ENCODE measurements at places on chromosomes 6 and 20.
A peak's percentile ranks its signal among the peaks of the same experiment; 100 is the strongest.

DNA sequence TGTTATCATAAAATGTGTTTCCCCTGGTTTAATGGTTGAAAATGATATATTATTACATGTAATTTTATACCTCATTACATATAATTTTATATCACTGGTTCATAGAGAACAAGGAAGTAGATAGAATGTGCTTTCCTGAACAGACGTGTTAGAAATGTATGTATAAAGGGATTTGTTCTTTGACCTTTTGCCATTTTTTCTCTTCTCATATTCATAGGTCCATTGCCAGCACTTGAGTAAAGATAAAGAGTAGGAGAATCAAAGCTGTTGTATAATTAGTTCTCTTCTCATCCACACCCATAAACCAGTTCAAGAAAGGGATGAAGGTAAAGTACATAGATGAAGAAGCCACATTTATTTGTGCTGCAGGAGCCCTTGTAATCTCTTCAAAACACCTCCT lies 46.7 kb downstream of the RNF217 start:
- H3K4me3 ChIP-seq, result no peak overlapping the region
- no peak for DNase-seq
- H3K27me3 ChIP-seq, result no peaks in the 10 kb centered on the region
- no peaks in the 10 kb centered on the region for H3K4me1 ChIP-seq

- H3K4me3 ChIP-seq, result no peak overlapping the region
- DNase-seq, result no peak
- H3K27me3 ChIP-seq, result no peaks in the 10 kb centered on the region
- no peak overlapping the region for H3K27ac ChIP-seq
- peaks cover 8% of the 10 kb centered on the region for H3K4me1 ChIP-seq
- no peaks in the 10 kb centered on the region for H3K36me3 ChIP-seq
Measured at GRCh38 chr6:37491830-37492208, 7.9 kb downstream of the CCDC167 start.

DNA sequence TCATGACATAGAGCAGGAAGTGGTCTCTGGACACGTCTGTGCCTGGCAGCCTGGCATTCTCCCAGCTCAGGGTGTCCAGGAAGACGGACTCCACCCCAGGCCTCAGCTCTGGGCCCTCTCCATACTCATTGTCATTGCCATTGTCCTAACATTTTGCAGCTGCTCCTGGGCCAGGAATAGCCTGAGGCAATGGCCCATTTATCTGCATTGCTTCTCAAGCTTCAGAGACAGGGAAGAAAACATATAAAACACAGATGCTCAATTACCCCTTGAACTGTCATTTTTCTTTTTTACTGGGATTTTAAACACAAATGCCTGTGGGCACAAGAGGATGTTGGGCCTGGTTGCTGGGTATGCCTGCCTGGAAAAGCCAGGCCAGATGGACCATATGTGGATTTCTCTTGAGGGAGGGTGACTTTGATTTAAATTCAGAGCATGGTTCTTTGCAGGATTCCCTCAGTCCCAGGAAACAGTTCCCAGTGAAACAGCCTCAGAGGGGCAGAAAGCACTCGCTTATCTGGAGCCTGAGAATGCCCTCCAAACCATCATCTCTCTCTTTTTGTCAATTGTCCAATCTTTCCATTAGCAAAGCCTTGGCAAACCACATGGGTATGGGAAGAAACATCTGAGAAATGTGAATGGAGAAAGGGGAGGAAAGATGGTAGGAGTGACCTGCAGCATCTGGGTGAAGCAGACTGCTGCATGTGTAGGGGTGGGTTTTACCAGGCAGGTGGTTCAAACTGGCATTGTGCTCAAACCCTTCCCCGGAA lies 17.9 kb downstream of the LAMP5 start:
- H3K4me3 ChIP-seq, result no peak overlapping the region
- peaks cover 17% of the 10 kb centered on the region for H3K4me1 ChIP-seq
- no peak overlapping the region for H3K27ac ChIP-seq
- H3K27me3 ChIP-seq, result no peaks in the 10 kb centered on the region
- no peak for DNase-seq
- H3K36me3 ChIP-seq, result no peaks in the 10 kb centered on the region

GRCh38 chr20:5433352-5433751 lies 116.6 kb upstream of the PROKR2 start:
- no peak overlapping the region for H3K4me3 ChIP-seq
- H3K27me3 ChIP-seq, result no peaks in the 10 kb centered on the region
- no peak overlapping the region for H3K27ac ChIP-seq
- H3K4me1 ChIP-seq, result no peaks in the 10 kb centered on the region
- DNase-seq, result no peak
- H3K36me3 ChIP-seq, result no peaks in the 10 kb centered on the region

- no peaks in the 10 kb centered on the region for H3K27me3 ChIP-seq
- no peaks in the 10 kb centered on the region for H3K4me1 ChIP-seq
- DNase-seq, result no peak
- no peaks in the 10 kb centered on the region for H3K36me3 ChIP-seq
- H3K27ac ChIP-seq, result no peak overlapping the region
Measured at GRCh38 chr20:5584678-5585077, 165.5 kb upstream of the SHLD1 start.

GRCh38 chr6:111593512-111593816 lies 12.2 kb downstream of the TRAF3IP2 start:
- DNase-seq, result no peak
- H3K4me3 ChIP-seq, result no peak overlapping the region
- peak overlapping the region; percentile 80 for H3K27ac ChIP-seq
- no peaks in the 10 kb centered on the region for H3K36me3 ChIP-seq

DNA sequence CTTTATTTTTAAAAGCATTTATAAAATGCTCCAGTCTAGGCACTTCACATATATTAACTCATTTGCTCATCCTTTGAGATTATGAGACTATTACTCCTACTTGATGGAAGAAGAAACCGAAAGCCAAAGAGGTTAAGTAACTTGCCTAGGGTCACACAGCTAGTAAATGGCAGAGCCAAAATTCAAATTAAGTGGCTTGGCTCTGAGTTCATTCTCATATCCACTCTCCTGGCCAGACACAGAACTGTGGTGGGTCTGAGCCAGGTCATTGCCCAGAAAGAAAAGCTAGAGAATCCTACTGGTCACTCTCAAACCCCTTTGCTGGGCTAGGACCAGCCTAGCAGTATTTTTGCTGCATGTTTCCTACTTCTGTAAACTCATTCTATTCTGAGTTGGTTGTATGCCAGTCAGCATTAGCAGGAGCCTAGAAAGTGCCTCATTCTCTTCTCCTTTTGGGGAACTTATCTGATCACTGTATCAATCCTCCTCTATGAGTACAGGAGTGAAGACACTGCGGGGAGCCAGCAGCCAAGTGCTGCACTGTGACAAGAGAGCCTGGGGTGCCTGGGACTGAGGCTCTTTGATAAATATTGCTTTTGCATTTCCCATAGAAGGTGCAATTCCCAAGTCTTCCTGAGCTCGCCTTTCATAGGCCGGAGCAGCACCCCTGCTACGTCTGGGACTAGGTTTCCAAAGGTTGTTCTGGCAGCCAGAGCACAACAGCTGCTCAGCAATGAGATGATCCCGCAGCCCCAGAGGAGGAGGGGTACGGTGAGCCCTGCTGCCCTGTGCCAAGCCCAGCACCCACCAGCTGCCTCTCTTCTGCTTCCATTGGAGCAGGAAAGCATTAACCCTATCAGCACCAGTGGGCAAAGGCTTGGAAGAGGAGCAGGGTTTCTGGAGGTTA lies 728.3 kb downstream of the MAFB start:
- H3K27ac ChIP-seq, result no peak overlapping the region
- H3K36me3 ChIP-seq, result no peaks in the 10 kb centered on the region
- H3K4me1 ChIP-seq, result peaks cover 10% of the 10 kb centered on the region

DNA sequence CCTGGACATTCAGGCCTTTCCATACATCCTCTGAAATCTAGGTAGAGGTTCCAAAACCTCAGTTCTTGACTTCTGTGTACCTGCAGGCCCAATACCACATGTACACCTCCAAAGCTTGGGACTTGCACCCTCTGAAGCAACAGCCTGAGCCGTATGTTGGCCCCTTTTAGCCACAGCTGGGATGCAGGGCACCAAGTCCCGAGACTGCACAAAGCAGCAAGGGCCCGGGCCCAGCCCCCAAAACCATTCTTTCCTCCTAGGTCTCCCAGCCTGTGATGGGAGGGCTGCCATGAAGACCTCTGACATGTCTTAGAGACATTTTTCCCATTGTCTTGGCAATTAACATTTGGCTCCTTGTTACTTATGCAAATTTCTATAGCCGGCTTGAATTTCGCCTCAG lies 107.4 kb upstream of the FRMD1 start:
- no peaks in the 10 kb centered on the region for H3K4me1 ChIP-seq
- H3K27me3 ChIP-seq, result no peaks in the 10 kb centered on the region
- H3K27ac ChIP-seq, result no peak overlapping the region
- no peak for DNase-seq
- no peaks in the 10 kb centered on the region for H3K36me3 ChIP-seq

GRCh38 chr6:121733234-121733633 lies 297.8 kb downstream of the GJA1 start:
- no peak overlapping the region for H3K4me3 ChIP-seq
- H3K4me1 ChIP-seq, result peaks cover 10% of the 10 kb centered on the region
- H3K27ac ChIP-seq, result no peak overlapping the region
- H3K27me3 ChIP-seq, result no peaks in the 10 kb centered on the region
- no peaks in the 10 kb centered on the region for H3K36me3 ChIP-seq

- H3K27ac ChIP-seq, result no peak overlapping the region
- H3K27me3 ChIP-seq, result no peaks in the 10 kb centered on the region
- peaks cover 24% of the 10 kb centered on the region for H3K4me1 ChIP-seq
- H3K4me3 ChIP-seq, result no peak overlapping the region
Measured at GRCh38 chr20:48791666-48792071, 36.1 kb downstream of the PREX1 start.

DNA sequence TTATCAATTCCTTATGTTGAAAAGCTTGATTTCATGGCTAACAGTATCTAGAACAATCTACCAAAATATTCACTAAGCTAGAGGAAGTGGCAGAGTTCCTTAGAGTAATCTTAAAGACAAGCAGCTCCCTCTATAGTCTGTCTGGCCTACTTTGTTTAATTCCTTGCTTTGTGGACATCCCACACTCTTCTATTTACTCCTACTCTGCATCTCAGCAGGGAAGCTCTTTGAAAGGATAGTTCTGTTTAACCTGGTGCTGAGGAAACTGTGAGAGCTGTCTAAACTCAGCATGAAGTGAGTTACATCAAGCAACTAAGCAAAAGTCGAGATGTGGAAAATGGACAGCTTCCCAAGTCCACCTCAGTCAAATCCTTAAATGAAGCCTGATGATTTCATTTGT lies 4.3 kb downstream of the REV3L start:
- H3K27ac ChIP-seq, result peak overlapping the region; percentile 99
- H3K36me3 ChIP-seq, result no peaks in the 10 kb centered on the region

GRCh38 chr6:55713436-55713835 lies 134.4 kb upstream of the HMGCLL1 start:
- H3K27me3 ChIP-seq, result no peaks in the 10 kb centered on the region
- H3K4me3 ChIP-seq, result no peak overlapping the region
- H3K36me3 ChIP-seq, result no peaks in the 10 kb centered on the region

DNA sequence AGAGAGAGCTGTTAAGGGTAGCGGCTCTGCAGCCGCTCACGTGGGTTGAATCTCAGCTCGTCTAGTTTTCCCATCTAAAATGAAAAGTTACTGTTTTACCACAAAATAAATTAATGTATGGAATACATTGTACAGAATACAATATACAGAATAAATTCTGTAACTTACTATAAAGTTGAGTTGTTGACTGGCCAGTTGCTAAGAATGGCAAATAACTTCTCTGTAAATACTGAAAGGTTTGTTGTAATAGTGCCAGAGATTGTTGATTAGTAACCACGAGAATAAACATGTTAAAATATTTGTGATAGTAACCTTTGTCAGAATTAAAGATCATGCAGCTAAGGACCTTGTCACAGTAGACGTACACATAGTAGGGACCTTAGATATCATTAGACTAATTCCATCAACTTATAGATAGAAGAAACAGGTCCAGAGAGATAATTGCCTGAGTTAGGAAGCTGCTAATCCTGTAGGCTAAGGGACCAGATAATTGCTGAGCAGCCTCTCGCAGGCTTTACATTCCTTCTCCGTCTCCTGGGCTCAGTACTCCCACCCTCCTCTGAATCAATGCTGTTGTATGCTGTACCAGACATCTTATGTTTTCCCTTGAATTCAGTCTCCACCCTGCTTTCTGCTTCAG lies 544 bp upstream of the NRM start:
- H3K27me3 ChIP-seq, result no peaks in the 10 kb centered on the region
- H3K4me1 ChIP-seq, result peaks cover 29% of the 10 kb centered on the region
- H3K27ac ChIP-seq, result peak overlapping the region; percentile 92
- no peaks in the 10 kb centered on the region for H3K36me3 ChIP-seq
- no peak for DNase-seq

GRCh38 chr20:51366155-51366886 lies 176.2 kb downstream of the NFATC2 start:
- peak overlapping the region; percentile 83 for H3K27ac ChIP-seq
- DNase-seq, result no peak
- no peaks in the 10 kb centered on the region for H3K27me3 ChIP-seq
- H3K4me3 ChIP-seq, result no peak overlapping the region
- peaks cover 13% of the 10 kb centered on the region for H3K4me1 ChIP-seq
- no peaks in the 10 kb centered on the region for H3K36me3 ChIP-seq

GRCh38 chr6:112743323-112743722 lies 396.2 kb downstream of the RFPL4B start:
- H3K27me3 ChIP-seq, result no peaks in the 10 kb centered on the region
- DNase-seq, result no peak

GRCh38 chr6:42390228-42390934 lies 61.3 kb downstream of the TRERF1 start:
- H3K27ac ChIP-seq, result peak overlapping the region; percentile 24
- no peaks in the 10 kb centered on the region for H3K36me3 ChIP-seq
- H3K27me3 ChIP-seq, result no peaks in the 10 kb centered on the region
- H3K4me1 ChIP-seq, result peaks cover 41% of the 10 kb centered on the region
- no peak for DNase-seq
- no peak overlapping the region for H3K4me3 ChIP-seq

DNA sequence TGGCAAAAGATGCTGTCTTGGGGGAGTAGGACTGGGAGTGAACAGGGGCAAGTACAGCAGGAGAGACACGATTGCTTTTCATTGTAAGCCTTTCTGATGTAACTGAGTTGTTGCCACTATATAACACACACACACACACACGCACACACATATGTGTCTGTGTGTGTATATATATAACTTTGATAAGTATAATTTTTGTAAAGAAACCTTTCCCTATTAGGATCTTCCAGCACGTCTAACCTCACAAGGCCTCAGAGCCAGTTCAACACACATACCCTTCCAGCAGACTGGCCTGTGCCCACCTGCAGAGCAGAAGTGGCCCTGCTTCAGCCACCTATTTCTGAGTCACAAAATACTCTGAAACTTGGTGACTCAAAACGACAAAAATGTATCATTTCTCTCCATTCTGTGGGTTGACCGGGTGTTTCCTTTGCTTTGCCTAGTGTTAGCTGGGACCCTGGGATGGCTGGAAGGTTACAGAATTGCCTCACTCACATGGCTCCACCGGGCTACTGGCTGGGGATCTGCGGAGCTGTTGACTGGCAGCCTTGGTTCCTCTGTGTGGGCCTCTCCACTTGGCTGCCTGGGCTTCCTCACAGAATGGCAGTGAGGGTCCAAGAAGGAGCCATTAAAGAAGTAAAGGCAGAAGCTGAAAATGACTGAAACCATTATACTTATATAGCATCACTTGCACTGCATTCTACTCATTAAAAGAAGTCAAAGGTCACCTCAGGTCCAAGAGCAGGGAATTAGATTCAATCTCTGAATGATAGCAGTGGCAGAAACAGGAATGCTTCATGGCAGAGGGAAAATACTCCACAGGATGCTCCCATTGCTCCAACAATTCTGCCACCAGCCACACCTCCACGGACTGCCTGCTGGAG lies 126.4 kb downstream of the BANF2 start:
- H3K36me3 ChIP-seq, result no peaks in the 10 kb centered on the region
- peaks cover 11% of the 10 kb centered on the region for H3K4me1 ChIP-seq
- H3K27me3 ChIP-seq, result no peaks in the 10 kb centered on the region
- H3K4me3 ChIP-seq, result no peak overlapping the region
- no peak overlapping the region for H3K27ac ChIP-seq

Measured in vagina (tissue), 2 donors.